ENCODE measurements at places on chromosomes 3 and 15.

DNA sequence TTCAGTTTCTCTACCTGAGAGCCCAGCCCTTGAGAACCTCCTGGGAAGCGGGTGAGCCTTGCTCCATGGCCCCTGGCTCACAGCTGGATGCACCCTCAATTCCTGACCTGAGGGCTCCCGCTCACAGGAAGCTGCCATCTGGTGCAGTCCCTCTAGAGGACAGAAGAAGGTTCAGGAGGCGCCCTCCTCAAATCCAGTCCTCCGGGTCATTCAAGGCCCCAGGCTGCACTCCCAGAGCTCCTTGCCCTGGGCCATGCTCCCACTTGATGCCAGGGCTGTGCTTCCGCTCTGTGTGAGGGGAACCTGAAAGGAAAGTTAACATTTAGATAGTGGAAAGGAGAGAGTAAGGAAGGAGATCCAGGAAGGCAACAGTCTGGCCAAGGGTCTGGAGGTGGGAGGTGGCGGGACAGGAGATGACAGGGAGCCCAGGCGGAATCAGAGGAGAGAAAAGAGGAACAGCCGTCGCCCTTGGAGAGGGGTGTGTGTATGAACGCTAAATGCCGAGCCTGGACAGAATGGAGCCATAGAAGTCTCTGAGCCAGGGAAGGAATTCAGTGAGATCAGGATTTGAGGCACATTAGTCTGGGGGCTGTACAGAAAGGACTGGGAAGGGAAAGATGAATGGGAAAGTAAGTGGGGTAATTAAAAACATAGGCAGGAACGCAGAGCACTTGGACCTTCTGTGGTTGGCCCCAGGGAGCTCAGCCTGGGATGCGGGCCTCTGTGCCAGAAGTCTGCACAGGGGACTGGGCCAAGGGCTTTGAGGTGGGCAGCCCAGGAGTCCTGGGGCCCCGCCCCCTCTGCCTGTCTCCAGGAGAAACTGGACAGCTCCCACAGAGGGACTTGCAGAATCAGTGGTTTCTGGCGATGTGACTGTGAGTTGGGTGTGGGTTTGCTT is 26.1 kb downstream of the TBC1D21 start:
- DNase-seq: no peak

DNA sequence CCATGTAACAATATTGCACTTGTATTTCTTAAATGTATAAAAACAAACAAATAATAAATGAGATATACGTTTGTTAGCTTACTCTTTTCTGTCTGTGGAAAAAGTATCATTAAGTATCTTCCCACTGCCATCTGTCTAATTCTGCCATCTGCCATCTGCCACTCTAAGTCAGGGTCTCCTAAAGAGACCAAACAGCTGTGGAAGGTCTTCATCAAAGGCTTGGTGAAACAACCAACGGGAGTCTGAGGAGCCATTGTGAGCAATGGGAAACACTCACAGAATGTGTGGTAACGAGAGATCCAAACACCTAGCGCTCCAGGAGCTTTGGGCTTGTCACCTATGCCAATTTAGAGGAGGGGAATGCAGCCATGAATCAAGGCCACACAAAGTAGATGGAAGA is 28.7 kb upstream of the PFN2 start:
- DNase-seq: no peak

- no peak for DNase-seq
Observed at GRCh38 chr3:61807865-61808276, 246.5 kb downstream of the PTPRG start.

DNA sequence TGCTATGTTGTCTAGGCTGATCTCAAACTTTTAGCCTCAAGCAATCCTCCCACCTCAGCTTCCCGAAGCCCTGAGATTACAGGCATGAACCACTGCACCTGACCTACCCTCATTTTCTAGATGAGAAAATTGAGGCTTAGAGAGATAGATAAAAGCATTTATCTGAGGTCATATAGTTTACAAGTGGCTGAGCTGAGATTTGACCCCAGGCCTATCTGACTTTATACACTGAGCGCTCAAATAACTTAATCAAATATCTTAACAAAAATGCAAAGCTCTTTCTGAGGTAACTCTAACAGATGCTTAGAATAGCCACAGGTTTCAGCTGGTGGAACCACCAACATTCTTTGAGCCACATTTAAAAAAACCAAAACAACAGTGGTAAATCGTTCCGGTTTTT is 5.5 kb downstream of the PLS1 start:
- DNase-seq: no peak
